Aorta (tissue), 5 donors: ENCODE measurements at places on chromosomes 4 and X.
A peak's percentile ranks its signal among the peaks of the same experiment; 100 is the strongest.

- DNase-seq, result no peak
Measured at GRCh38 chrX:3777416-3777815, 64.0 kb upstream of the PRKX start.

- no peak for DNase-seq
Measured at GRCh38 chr4:120218981-120219380, 152.3 kb upstream of the MAD2L1 start.

GRCh38 chr4:8409264-8410065 lies 31.1 kb downstream of the ACOX3 start:
- DNase-seq, result peak; percentile 74

DNA sequence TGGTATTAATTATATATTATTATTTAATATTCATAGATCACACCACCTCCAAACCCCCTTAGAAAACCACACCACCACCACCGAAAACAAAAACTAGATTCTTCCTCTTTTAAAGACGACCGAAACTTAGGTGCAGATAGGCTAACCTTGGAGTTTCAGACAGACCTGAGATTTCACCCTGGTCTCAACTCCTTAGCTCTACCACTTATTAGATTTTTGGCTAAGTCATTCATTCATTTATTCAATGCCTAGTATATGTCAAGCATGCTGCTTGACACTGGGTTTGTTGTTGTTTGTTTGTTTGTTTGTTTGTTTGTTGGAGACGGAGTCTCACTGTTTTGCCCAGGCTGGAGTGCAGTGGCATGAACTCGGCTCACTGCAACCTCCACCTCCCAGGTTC lies 9.5 kb upstream of the BMP2K start:
- no peak for DNase-seq

DNA sequence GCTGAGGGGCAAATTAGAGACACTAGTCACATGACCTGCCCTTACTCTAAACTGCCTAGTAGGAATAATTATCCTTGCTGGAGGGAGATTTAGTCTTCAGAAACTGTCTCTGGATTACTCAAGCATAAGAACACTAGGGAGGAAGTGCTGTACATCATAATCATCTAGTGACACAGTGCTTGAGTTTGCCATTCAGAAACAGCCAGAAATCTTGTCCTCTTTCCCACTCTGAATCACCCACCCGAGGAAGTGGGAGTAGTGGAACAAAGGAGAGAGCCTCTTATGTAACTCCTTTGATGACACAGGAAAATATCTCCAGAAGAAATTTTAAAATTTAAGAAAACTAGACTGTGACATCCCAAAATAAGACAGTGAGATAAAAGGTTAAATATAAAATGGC lies 69.3 kb upstream of the PCDH19 start:
- DNase-seq, result no peak

GRCh38 chr4:151940926-151941617 lies 180.3 kb upstream of the GATB start:
- no peak for DNase-seq

- no peak for DNase-seq
Measured at GRCh38 chr4:168257768-168258167, 60.8 kb downstream of the DDX60 start.
